A549 treated with dexamethasone at 1 μM for 4 hours (cell line): ENCODE measurements at places on chromosomes 4 and X. TPM values are rescaled to one million over a fixed set of nuclear protein-coding genes. Genes with fewer than 3 reads are reported as not detected.

Gene GPRIN3
- 1.2 to 2.7 TPM (median 2.2 TPM) in 5 replicates for total RNA-seq

Gene MTNR1A
- 0.38 to 0.88 TPM (median 0.58 TPM) in 5 replicates for total RNA-seq

Gene CFP
- 0.30 to 0.95 TPM (median 0.34 TPM) in 5 replicates for total RNA-seq

Gene CCDC120
- 1.8 to 4.0 TPM (median 3.5 TPM) in 5 replicates for total RNA-seq

Gene CFAP99
- total RNA-seq, result 0.06 to 0.13 TPM (median 0.09 TPM) in 4 of 5 replicates, not detected in the other

Gene ABCG2
- 15.2 to 18.9 TPM (median 18.6 TPM) in 5 replicates for total RNA-seq

Gene AGA
- total RNA-seq, result 20.2 to 27.0 TPM (median 21.8 TPM) in 5 replicates

Gene TRMT10A
- 3.3 to 4.8 TPM (median 4.3 TPM) in 5 replicates for total RNA-seq

Gene ART3
- not detected in 5 replicates for total RNA-seq

Gene FGFBP2
- total RNA-seq, result 0.19 to 0.35 TPM (median 0.23 TPM) in 4 of 5 replicates, not detected in the other

Gene NPFFR2
- not detected in 5 replicates for total RNA-seq

Gene HTN1
- total RNA-seq, result 0.02 TPM in 1 of 5 replicates, not detected in the others

Gene SYNPO2
- 0.72 to 1.3 TPM (median 1.0 TPM) in 5 replicates for total RNA-seq

Gene CLNK
- not detected in 5 replicates for total RNA-seq

Gene F8A2
- not detected in 5 replicates for total RNA-seq

Gene POLN
- total RNA-seq, result 0.55 to 0.77 TPM (median 0.67 TPM) in 5 replicates

Gene EVC2
- 1.3 to 2.3 TPM (median 2.0 TPM) in 5 replicates for total RNA-seq

Gene SULT1B1
- 0.02 to 0.07 TPM (median 0.03 TPM) in 4 of 5 replicates, not detected in the other for total RNA-seq

Gene MSX1
- 4.6 to 9.2 TPM (median 7.8 TPM) in 5 replicates for total RNA-seq

Gene MAGEC2
- total RNA-seq, result not detected in 5 replicates

Gene ZNF630
- 0.27 to 0.38 TPM (median 0.34 TPM) in 5 replicates for total RNA-seq

Gene PCDH10
- 0.12 to 0.21 TPM (median 0.14 TPM) in 5 replicates for total RNA-seq

Gene CETN2
- 71.4 to 95.9 TPM (median 72.9 TPM) in 5 replicates for total RNA-seq

Gene SPATA18
- total RNA-seq, result 3.4 to 5.1 TPM (median 4.6 TPM) in 5 replicates

Gene SUPT20HL1
- not detected in 5 replicates for total RNA-seq

Gene FAM184B
- 0.01 to 0.05 TPM (median 0.02 TPM) in 5 replicates for total RNA-seq

Gene FAM9C
- 0.05 TPM in 1 of 5 replicates, not detected in the others for total RNA-seq

Gene ASB12
- total RNA-seq, result not detected in 5 replicates

Gene CYLC1
- total RNA-seq, result not detected in 5 replicates

Gene ADAM29
- total RNA-seq, result not detected in 5 replicates

Gene NSG1
- 9.9 to 13.5 TPM (median 11.3 TPM) in 5 replicates for total RNA-seq

Gene CXCR3
- total RNA-seq, result 0.06 to 0.12 TPM (median 0.10 TPM) in 5 replicates

Gene PF4V1
- total RNA-seq, result not detected in 5 replicates

Gene NKX6-1
- total RNA-seq, result 0.17 to 0.62 TPM (median 0.46 TPM) in 5 replicates

Gene SORBS2
- 0.43 to 1.2 TPM (median 0.89 TPM) in 5 replicates for total RNA-seq

Gene GAGE12J
- total RNA-seq, result not detected in 5 replicates

Gene PGAM4
- 0.34 to 0.67 TPM (median 0.37 TPM) in 5 replicates for total RNA-seq

Gene CLDN22
- total RNA-seq, result not detected in 5 replicates

Gene DUSP21
- not detected in 5 replicates for total RNA-seq

Gene TLR10
- total RNA-seq, result 0.02 to 0.08 TPM (median 0.03 TPM) in 4 of 5 replicates, not detected in the other

Gene HSD17B13
- 0.05 to 0.14 TPM (median 0.06 TPM) in 5 replicates for total RNA-seq

Gene IL15
- 10.1 to 11.2 TPM (median 11.0 TPM) in 5 replicates for total RNA-seq

Gene ACTRT1
- total RNA-seq, result not detected in 5 replicates

Gene TMEM255A
- total RNA-seq, result 0.33 to 1.1 TPM (median 0.61 TPM) in 5 replicates

Gene TMEM31
- total RNA-seq, result 0.12 TPM in 1 of 5 replicates, not detected in the others

Gene SMIM43
- total RNA-seq, result 0.05 to 0.33 TPM (median 0.17 TPM) in 5 replicates

Gene CSAG3
- total RNA-seq, result not detected in 5 replicates

Gene PTPN13
- total RNA-seq, result 3.6 to 5.2 TPM (median 4.5 TPM) in 5 replicates

Gene TIGD4
- total RNA-seq, result 0.09 to 0.21 TPM (median 0.16 TPM) in 5 replicates

Gene TAPT1
- total RNA-seq, result 12.3 to 17.2 TPM (median 14.3 TPM) in 5 replicates

Gene NEUROG2
- not detected in 5 replicates for total RNA-seq

Gene CNKSR2
- 2.0 to 2.9 TPM (median 2.7 TPM) in 5 replicates for total RNA-seq

Gene COX18
- 4.6 to 8.8 TPM (median 7.0 TPM) in 5 replicates for total RNA-seq
